Activated CD4-positive, alpha-beta T cell treated with anti-CD3 and anti-CD28 coated beads, Interleukin-2, amount 10 ng/mL, durations not matched to agents 7 days and 5 days (primary cell): ENCODE measurements at places on chromosomes 5 and 9.

- no peak overlapping the region for H3K4me3 ChIP-seq
- no peaks in the 10 kb centered on the region for H3K36me3 ChIP-seq
- no peak overlapping the region for H3K27ac ChIP-seq
- no peaks in the 10 kb centered on the region for H3K4me1 ChIP-seq
- no peak for DNase-seq
Measured at GRCh38 chr9:14908295-14909180, 1.7 kb downstream of the FREM1 start.

- H3K4me3 ChIP-seq, result no peak overlapping the region
- peaks cover 2% of the 10 kb centered on the region for H3K4me1 ChIP-seq
- DNase-seq, result no peak
- H3K36me3 ChIP-seq, result no peaks in the 10 kb centered on the region
Measured at GRCh38 chr9:81598123-81598497, 91.2 kb downstream of the TLE1 start.

DNA sequence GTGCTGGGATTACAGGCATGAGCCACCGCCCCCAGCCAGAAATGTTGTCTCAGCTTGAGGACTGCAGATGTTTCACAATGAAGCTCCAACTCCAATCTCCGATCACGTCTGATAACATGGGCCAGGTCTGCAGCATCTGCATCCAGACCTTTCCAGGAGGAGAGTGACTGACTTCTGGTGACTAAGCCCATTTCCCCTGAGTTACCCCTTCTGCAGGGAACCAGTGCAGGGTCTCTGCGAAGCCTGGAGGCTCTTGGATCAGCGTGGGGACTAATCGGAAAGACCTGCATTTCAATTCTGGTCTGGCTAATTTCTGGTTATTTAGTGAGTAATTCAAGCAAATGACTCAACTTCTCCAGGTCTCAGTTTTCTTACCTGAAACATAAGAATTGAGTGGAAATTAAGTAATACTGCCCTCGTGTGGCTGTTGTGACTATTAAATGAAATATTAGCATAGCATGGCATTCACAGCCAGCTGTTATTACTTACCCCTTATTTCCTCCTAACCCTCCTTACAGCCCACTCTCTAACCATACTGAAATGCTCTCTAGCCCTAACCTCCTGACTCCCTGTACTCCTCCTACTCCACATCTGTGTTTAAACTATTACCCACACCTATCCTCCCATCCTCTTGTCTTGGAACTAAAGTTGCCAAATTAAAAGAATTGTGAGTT, 2.2 kb upstream of the GNPDA1 start:
- H3K27ac ChIP-seq, result peak overlapping the region; percentile 92
- no peaks in the 10 kb centered on the region for H3K27me3 ChIP-seq
- H3K4me1 ChIP-seq, result peaks cover 74% of the 10 kb centered on the region
- H3K36me3 ChIP-seq, result peaks cover 15% of the 10 kb centered on the region
- peak; percentile 76 for DNase-seq

GRCh38 chr9:91751922-91752321, 198.1 kb downstream of the ROR2 start:
- peaks cover 31% of the 10 kb centered on the region for H3K27me3 ChIP-seq
- no peaks in the 10 kb centered on the region for H3K36me3 ChIP-seq
- no peaks in the 10 kb centered on the region for H3K4me1 ChIP-seq
- no peak overlapping the region for H3K27ac ChIP-seq
- H3K4me3 ChIP-seq, result no peak overlapping the region

GRCh38 chr5:39164529-39165402, 54.6 kb downstream of the FYB1 start:
- H3K4me1 ChIP-seq, result peaks cover 88% of the 10 kb centered on the region
- H3K27ac ChIP-seq, result peak overlapping the region; percentile 89
- peaks cover 70% of the 10 kb centered on the region for H3K36me3 ChIP-seq
- no peak for DNase-seq
- peak overlapping the region; percentile 61 for H3K4me3 ChIP-seq

GRCh38 chr9:132973713-132974112, 4.8 kb upstream of the GFI1B start:
- peaks cover 26% of the 10 kb centered on the region for H3K27me3 ChIP-seq
- H3K36me3 ChIP-seq, result no peaks in the 10 kb centered on the region
- no peak overlapping the region for H3K27ac ChIP-seq
- no peak overlapping the region for H3K4me3 ChIP-seq
- H3K4me1 ChIP-seq, result peaks cover 6% of the 10 kb centered on the region

DNA sequence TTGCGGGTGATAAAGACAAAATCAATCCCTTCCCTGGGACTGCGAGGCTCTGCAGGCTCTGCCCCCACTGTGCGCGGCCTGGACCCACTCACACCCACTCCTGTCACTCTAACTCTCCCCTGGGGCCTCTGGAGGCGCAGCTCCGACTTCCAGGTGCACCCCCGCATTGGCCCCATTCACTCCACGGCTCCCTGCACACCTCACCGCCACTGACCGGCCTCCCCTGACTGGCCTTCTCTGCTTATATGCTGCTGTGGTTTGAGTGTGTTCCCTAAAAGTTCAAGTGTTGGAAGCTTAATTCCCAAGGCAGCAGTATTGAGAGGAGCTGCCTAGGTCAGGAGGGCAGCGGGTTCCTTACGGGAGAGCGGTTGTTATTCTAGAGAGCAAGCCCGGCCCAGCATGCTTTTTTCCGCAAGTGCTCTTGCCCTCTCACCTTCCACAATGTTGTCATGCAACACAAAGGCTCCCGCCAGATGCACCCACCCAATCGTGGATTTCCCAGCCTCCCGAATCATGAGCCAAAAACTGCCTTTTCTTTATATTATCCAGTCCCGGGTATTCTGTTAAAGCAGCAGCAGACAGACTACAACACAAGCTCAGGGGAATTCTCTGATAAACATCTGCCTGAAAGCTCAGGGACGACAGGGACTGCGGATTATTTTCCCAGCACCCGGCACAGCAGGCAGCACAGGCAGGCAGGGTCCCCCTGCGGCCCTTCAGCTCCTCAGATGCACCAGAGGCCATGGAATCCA, 73.5 kb upstream of the LRRTM2 start:
- peak overlapping the region; percentile 3 for H3K27ac ChIP-seq
- H3K4me1 ChIP-seq, result peaks cover 13% of the 10 kb centered on the region
- H3K36me3 ChIP-seq, result no peaks in the 10 kb centered on the region
- no peaks in the 10 kb centered on the region for H3K27me3 ChIP-seq

DNA sequence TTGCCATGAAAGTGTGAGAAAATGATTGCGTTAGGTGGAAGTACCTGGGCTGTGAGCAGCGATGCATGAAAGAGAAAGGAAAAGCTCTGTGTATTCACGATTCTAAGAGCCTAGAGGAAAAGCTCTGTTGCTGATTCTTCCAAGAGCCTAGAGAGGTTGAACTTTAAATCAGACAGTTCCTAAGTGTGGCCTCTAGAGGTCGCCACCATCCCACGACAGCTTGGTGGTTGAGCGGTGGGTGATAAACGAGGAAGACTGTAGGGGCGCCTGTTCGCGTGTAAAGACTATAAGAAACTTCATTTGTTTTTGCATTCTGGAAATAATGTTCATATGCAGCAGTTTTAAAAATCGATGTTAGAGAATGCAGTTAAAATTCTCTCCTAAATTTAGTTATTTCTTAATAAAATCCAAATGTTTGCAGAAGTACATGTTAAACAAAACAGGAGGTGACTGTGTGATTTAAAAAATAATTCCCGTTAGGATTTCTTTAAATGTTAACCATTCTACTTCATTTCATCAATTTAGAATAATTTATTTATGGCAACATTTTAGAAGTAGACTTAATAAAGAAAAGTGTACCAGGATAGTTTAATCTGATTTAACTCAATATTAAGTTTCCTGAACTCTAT, 107.7 kb downstream of the TENT4A start:
- H3K36me3 ChIP-seq, result peaks cover 2% of the 10 kb centered on the region
- H3K4me1 ChIP-seq, result no peaks in the 10 kb centered on the region
- no peak overlapping the region for H3K27ac ChIP-seq
- H3K4me3 ChIP-seq, result no peak overlapping the region
- peak; percentile 73 for DNase-seq

DNA sequence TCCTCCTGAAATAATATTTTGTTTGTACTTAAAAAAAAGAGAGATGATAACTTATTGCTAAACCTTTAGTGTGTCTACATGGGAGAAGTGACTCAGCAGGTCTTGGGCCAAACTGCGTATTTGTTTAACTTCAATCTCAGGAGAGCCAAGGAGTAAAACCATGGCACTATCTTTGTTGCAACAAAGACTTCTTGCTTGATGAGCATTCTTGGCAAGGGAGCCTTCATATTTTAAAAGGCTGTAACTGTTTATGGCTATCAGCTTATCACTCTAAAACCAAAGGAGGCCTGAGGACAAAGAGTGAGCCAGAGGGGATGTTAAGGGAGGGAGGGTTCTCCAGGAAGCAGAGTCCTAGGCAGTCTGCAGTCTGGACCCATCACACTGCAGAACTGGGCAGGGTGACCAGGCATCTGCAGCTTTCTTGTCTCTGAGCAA, 216.2 kb upstream of the S1PR3 start:
- no peaks in the 10 kb centered on the region for H3K36me3 ChIP-seq
- H3K4me3 ChIP-seq, result no peak overlapping the region
- DNase-seq, result no peak
- H3K27me3 ChIP-seq, result peaks cover 20% of the 10 kb centered on the region
- no peak overlapping the region for H3K27ac ChIP-seq

DNA sequence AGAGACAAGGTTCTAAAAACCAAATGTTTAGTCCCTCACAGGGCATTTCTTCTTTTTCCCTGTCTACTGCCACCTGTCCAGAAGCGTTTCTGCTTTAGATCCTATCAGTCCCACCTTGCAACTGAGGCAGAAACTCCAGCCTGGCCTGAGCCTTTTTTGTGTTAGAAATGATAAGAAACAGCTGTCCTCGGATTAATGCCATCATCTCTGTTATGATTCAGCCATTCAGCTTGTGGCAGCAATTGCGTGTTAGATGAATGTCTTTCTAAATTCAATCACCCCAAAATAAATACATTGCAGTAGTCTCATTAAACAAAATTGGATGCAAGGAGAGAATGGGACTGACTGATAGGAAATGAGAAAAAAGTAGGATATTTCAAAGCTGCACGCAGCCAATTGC, 28.3 kb upstream of the FRMPD1 start:
- no peak overlapping the region for H3K27ac ChIP-seq
- H3K36me3 ChIP-seq, result no peaks in the 10 kb centered on the region
- no peak overlapping the region for H3K4me3 ChIP-seq
- peaks cover 5% of the 10 kb centered on the region for H3K27me3 ChIP-seq
- no peak for DNase-seq
- no peaks in the 10 kb centered on the region for H3K4me1 ChIP-seq

GRCh38 chr5:396531-396961, 46.4 kb upstream of the EXOC3 start:
- H3K27ac ChIP-seq, result no peak overlapping the region
- H3K27me3 ChIP-seq, result no peaks in the 10 kb centered on the region
- DNase-seq, result peak; percentile 16

GRCh38 chr5:66994790-66995189, 201.8 kb downstream of the CD180 start:
- no peak overlapping the region for H3K4me3 ChIP-seq
- H3K27ac ChIP-seq, result no peak overlapping the region
- peaks cover 9% of the 10 kb centered on the region for H3K4me1 ChIP-seq
- no peaks in the 10 kb centered on the region for H3K36me3 ChIP-seq
- H3K27me3 ChIP-seq, result peaks cover 4% of the 10 kb centered on the region
- no peak for DNase-seq

DNA sequence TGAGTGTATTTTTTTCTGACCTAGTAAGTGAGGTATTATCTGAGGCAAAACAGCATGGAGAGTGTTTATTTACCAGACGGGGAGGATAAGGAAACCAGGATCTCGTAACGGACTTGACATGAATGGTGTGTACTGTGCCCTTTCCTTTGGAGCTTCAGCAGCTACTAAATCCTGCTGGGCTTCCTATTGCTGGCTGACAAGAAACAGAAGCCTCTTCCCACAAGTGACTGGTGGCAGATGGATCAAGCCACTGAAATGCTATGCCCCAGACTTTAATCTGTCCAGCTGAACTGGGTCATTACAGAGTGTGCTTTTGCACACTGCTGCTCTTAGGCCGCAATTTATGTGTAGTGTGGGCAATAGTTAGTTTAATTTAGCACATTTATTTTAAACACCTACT, 162.7 kb upstream of the MRPS30 start:
- no peaks in the 10 kb centered on the region for H3K27me3 ChIP-seq
- no peak for DNase-seq
- no peak overlapping the region for H3K4me3 ChIP-seq
- no peaks in the 10 kb centered on the region for H3K4me1 ChIP-seq

DNA sequence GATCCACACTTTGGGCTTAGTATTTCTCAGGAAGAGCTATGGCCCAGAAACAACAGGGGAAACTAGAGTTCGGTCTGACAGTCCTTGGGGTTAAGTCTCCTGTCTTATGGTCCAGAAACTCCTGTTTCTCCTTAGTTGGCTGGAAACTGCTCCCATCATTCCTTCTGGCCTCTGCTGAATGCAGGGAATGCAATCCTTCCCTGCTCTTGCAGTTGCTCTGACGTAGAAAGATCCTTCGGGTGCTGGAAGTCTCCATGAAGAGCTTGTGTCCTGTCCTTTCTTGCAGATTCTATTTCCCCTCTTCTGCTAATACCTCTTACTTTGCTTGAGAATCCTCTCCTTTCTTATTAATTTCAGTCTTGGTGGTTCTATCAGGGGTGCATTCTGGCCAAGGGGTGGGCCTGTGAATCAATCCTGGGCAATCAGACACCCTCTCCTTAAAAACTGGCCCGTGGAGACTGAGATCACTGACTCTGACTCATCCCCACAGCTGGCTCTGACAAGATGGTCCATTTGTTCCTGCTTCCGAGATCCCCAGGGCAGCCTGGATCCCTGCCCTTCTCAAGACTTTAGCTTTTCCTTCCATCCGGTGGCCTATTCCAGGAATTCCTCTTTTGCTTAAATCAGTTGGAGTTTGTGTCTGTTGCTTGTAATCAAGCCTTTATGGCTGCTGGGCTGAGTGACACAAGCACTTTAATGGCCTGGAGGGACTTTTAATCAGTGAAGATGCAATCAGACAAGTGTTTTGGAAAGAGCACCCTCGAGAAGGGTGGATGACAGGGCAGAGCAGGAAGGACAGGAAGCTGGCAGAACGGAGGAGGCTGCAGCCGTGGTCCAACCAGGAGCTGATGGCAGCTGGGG, 23.7 kb downstream of the PTGS1 start:
- peaks cover 9% of the 10 kb centered on the region for H3K27me3 ChIP-seq
- DNase-seq, result no peak
- H3K27ac ChIP-seq, result no peak overlapping the region
- peaks cover 3% of the 10 kb centered on the region for H3K4me1 ChIP-seq
- H3K36me3 ChIP-seq, result no peaks in the 10 kb centered on the region

DNA sequence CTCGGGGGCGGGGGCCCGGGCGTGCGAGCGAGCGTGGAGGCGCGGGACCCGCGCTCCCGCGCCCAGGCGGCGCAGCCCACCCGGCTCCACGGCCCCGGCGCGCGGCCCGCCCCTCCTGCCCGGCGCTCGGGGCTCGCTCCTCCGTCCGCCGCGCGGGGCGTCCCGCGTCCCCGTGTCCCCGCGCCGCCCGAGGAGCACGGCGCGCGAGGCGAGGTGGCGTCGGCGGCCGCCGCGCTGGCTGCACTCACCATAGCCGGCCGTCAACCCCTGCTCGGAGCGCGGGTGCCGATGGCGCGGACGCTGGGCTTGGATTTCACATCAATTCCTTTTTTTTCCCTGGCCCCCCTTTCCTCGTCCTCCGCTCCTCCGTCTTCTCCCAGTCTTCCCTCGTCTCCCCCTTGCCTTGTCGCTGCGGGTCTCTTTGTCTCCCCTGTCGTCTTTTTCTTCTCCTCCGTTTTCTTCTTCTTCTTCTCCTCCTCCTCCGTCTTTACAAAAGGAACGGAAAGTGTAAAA, 494 bp downstream of the PTCH1 start:
- DNase-seq, result no peak
- peak overlapping the region; percentile 90 for H3K4me3 ChIP-seq
- H3K36me3 ChIP-seq, result peaks cover 5% of the 10 kb centered on the region
- H3K4me1 ChIP-seq, result peaks cover 16% of the 10 kb centered on the region

- H3K4me1 ChIP-seq, result no peaks in the 10 kb centered on the region
- no peaks in the 10 kb centered on the region for H3K36me3 ChIP-seq
- no peak overlapping the region for H3K4me3 ChIP-seq
- no peak overlapping the region for H3K27ac ChIP-seq
- H3K27me3 ChIP-seq, result peaks cover 2% of the 10 kb centered on the region
Measured at GRCh38 chr5:172385010-172385563, 69.2 kb downstream of the SH3PXD2B start.
